ENCODE measurements at places on chromosomes 2 and 18.

GRCh38 chr2:37085731-37086147 lies 1.4 kb downstream of the GPATCH11 start:
- no peak for DNase-seq

DNA sequence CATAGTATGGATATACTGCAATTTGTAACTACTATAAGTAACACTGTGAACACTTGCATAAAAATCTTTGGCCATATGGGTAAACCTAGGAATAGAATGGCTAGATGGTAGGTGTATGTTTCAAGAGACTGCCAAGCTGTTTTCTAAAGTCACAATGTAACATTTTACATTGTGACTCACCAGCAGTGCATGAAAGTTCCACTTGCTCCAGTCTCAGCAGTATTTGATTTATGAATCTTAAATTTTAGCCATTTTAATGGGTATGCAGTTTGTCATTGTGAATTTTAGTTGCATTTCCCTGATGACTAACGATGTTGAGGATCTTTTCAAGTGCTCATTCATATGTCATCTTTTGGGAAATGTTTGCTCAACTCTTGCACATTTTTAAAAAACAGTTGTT lies 86.1 kb downstream of the FARSB start:
- DNase-seq, result no peak

- no peak for DNase-seq
These were observed 21.1 kb upstream of the COX7A2L start for GRCh38 chr2:42382144-42382543.

DNA sequence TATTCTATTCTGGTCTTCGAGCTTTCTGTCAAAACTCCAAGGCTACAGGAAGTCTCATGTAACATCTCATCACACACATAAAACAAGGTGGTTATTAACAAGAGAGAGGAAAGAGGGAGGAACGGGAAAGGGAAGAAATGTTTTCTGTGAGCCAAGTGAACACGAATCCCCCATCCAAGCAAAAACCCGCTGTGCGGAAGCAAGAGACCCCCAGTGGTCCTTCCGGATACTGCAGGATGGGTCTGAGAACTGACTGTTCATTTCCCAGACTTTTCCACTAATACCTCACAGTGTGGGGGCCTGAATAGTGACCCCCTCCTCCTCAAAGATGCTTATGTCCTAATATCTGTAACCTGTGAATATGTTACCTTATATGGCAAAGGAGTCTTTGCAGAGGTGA lies 19.0 kb upstream of the DIPK1C start:
- DNase-seq, result no peak

DNA sequence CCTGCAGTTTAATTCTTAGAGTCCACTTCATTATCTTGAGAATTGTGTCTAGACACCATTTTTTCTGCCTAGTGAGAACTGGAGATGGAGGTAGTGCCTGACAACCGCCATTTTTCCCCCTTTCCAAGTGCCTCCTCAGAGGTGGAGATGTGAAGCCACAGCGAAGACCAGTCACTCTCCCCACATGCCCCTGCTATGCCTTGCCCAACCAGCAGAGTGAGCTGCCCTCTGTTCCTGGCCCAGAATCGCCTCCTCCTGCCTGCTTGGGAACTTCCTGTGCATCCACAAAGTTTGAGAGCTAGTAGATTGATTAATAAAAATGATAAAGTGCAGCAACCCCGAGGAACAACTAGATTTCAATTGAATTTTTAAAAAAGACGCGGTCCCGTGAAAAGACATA lies 123.3 kb downstream of the CLIP4 start:
- no peak for DNase-seq
